Large intestine (tissue), 12 donors: ENCODE measurements at places on chromosomes 6 and 20. TPM values are rescaled to one million over a fixed set of nuclear protein-coding genes. Genes with fewer than 3 reads are reported as not detected.

CALHM4 gene
- polyA plus RNA-seq = 0.13 TPM

GRCh38 chr20:22863826-22864225, 171.3 kb upstream of the SSTR4 start:
- DNase-seq = no peak

ETV7 gene
- 9.3 TPM for polyA plus RNA-seq

PBOV1 gene
- polyA plus RNA-seq = not detected

PPP1R14C gene
- 2.9 TPM for polyA plus RNA-seq

TPX2 gene
- polyA plus RNA-seq = 21.8 TPM

PRR18 gene
- 11.3 TPM for polyA plus RNA-seq

DNA sequence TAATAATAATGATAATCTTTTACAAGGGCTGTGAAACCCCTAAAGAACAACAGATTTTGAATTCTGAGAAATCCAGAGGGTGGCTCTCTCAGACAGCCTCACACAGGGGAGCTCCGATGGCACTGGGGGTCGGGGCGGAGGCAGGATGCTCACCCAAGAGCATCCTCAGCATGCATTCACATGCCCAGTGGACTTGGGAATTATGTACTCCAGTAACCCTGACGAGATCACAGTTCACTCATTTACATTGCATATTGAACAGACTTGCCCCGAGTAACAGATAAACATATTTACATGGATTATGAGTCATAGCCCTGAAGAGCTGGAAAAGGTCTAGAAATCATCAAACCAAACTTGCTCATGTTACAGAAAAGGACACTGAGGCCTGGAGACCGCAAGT, 482.7 kb upstream of the JARID2 start:
- peak; percentile 79 for DNase-seq

DNA sequence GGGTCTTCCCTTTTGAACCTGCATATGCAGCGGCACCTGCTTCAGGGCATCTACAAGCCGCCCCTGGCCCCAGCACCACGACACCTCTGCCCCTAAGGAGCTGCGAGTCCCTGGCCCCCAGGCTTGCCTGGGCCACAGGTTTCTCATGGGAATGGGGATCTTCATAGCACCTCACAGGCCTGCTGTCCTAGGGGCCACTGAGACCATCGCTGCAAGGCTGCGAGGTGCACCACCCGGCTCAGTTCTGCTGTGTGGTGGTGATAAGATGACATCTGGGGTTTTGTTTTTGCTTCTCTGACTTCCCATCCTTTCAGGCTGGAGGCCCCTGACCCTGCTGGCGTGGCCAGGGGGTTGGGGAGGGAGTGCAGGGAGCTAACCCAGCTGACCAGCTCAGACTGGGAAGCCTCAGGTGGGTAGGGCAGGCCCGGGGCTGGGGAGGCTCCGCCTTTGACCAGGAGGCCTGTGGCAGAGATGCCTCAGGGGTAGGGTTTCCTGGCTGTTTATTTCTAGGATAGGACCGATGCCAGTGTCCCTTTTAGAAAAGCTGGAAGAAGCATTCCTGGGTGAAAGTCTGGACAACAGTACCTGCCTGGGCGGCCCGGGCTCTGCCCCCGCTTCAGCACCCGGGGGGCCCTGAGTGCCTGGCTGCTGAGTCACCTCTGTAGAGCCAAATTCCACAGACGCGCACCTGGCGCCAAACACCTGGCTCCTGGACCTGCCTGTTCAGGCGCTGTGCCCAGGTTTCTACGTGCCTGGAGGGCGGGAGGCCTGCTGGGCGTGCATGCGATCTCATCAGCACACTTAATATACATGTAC, 264.7 kb downstream of the DLL1 start:
- DNase-seq = peak; percentile 46

GRCh38 chr6:159079367-159079766, 34.6 kb upstream of the TAGAP start:
- DNase-seq = no peak

GRCh38 chr6:121925534-121926255, 473.8 kb upstream of the HSF2 start:
- no peak for DNase-seq

- DNase-seq = no peak
Measured at GRCh38 chr6:89026151-89026550, 54.4 kb upstream of the PNRC1 start.

DNA sequence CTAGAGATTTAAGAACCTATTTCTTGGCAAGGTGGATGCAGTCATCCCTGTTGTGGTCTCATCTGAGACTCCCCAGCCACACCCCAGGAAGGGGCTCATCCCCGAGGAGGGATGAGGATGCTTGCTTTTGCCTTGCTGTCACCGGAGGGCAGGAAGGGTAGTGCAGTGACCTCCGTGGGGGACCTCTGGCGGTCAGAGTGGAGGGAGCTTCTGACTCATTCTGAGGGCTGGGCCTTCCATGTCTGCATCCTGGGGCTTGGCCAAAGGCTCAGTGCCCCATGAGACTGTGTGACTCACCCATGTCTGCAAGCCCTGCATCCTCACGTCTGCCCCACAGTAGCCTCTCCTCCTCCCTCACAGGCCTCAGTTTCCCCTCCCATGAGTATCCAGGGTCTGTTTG, 38.7 kb downstream of the UQCC2 start:
- no peak for DNase-seq

- DNase-seq = no peak
Measured at GRCh38 chr20:58543274-58543673, 28.1 kb upstream of the APCDD1L start.

DNA sequence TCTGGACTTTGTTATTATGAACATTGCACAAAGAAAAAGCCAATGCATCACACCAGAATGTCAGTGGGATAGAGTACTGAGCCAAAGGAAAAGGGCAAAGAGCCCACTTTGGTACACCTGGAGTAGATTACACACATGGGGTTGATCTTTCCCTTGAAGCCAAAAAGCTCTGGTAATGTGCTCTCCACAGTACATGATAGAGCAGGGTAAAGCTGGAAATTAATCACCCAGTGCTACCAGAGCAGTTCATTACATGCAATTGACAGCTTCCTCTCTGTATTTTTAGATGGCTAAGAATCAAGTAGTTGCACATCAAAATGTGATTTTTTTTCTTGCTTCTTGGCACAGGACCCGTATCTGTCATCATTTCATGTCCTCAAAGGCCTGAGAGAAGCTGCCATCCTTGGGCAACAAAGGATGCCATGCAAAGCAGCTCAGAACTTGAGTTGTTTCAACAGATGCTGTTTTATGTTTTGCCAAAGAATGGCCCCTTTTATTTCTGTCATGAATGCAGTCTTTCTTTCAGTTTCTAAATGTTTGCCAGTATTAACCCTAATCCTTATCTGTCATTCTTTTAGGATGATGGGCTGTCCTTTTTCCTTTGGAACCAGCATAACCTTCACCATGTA, 88.1 kb downstream of the HDGFL1 start:
- DNase-seq = no peak

DNA sequence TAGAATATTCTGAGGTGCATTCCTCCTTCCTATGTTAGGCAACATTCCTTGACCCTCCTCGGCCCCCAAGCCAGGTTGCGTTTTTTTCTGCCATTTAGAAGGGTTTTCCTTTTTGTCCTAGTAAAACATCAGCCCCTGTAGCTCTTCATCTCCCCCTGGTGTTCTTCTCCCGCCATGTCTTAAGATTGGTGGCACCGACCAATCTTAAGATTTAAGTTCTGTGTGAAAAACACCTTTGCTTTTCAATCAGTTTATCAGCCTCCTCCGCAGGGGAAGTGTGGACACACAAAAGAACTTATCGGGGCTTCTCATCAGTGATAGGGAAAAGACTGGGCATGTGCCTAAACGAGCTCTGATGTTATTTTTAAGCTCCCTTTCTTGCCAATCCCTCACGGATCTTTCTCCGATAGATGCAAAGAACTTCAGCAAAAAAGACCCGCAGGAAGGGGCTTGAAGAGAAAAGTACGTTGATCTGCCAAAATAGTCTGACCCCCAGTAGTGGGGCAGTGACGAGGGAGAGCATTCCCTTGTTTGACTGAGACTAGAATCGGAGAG, 719 bp upstream of the EDN1 start:
- peak; percentile 62 for DNase-seq

GRCh38 chr20:2606507-2607006, 45.9 kb upstream of the NOP56 start:
- DNase-seq = no peak

DNA sequence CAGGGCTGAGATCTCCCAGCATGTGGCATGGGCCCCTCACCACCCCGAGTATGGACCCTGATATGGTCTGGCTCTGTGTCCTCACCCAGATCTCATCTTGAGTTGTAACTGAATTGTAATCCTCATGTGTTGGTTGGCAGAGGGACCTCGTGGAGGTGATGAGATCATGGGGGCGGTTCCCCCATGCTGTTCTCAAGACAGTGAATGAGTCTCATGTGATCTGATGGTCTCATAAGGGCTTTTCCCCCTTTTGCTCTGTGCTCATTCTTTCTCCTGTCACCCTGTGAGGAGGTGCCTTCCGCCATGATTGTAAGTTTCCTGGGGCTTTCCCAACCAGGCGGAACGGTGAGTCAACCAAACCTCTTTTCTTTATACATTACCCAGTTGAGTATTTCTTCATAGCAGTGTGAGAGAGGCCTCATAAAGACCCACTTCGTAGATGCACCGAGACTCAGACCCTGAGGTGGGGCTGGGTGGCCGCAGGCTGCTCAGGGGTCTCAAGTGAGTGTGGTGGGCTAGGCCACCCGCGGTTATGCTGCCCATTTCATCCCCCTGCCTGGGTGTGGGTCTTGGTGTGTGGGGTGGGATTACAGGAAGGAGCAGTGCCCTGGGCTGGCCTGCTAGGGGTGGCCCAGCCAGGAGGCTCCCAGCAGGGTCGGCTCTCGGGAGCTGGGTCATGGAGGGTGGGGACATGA, 26.2 kb upstream of the GATA5 start:
- DNase-seq = no peak

GRCh38 chr6:157621406-157621805, 201.6 kb upstream of the SNX9 start:
- DNase-seq = no peak

RPS21 gene
- 2,139 TPM for polyA plus RNA-seq

GRCh38 chr20:61699495-61700374, 365.9 kb downstream of the TAF4 start:
- DNase-seq = no peak

DNA sequence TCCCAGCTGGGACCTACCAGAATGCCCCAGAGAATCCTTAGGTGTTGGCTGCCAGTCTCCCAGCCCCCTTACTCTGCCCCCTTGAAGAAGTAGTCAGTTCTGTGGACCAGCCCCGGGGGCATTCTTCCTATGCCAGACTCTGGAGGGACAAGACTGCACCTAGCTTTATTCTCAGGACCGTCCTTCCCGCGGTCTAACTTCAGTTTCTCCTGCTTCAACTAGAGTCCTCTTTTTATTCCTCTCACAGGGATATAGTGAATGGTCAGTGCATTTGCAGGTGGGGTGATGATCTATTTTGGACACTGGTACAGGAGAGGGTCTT, 35.9 kb upstream of the MDFI start:
- no peak for DNase-seq

DNA sequence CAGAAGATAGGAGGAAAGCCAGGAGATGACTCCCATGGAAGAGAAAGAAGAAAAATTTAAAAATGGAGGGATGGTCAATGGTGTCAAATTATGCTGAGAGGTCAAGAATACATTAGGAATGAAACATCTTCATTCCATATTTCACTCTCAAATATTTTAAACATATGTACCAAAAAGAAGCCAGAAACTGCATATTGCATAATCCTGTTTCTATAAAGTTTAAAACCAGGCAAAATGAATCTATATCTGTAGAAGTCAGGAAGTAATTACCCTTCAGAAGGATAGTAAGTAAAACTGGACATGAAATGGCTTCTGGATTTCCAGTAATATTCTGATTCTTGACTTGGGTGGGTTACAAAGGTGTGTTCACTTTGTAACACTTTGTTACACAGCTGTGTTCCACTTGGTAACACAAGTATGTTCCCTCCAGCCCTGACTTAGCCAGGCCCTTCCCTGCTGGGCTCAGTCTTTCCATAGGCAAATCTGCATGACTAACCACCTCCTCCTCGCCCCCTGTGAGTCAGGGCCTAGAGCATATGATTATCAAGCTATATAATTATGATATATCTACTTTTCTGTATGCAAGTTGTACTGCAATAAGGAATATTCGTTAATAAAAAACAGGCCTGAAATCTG, 20.2 kb upstream of the C6orf141 start:
- no peak for DNase-seq

PAK5 gene
- 1.6 TPM for polyA plus RNA-seq

GRCh38 chr6:97778290-97779038, 495.4 kb upstream of the MMS22L start:
- DNase-seq = no peak

GMEB2 gene
- polyA plus RNA-seq = 10.5 TPM

BMP7 gene
- 3.0 TPM for polyA plus RNA-seq

SCAF8 gene
- polyA plus RNA-seq = 34.7 TPM

DNA sequence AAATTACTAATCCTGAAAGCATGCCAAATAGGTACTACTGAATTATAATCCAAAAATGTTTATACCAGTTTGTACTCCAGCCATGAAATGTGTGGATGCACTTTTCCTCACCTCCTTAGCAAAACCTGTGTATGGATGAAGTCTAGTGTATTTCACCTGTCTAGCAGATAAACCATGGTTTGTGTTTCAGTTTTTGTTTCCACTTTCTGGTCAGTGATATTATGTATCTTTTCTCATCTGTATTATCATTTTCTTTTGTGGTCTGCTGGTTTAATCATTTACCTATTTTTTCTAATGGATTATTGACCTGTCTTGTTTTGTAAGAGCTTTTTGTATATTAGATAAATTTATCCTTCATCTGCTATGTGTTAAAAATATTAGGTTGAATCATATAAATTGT, 41.0 kb upstream of the TMEM217 start:
- DNase-seq = no peak

- DNase-seq = no peak
Measured at GRCh38 chr6:147135211-147135681, 69.0 kb upstream of the STXBP5 start.

TBX18 gene
- 0.43 TPM for polyA plus RNA-seq

GRCh38 chr6:16058201-16058928, 70.5 kb upstream of the MYLIP start:
- DNase-seq = no peak

GRCh38 chr6:72580281-72580940, 41.5 kb upstream of the KCNQ5 start:
- peak; percentile 3 for DNase-seq

GRCh38 chr20:50302341-50303057, 111.9 kb downstream of the CEBPB start:
- DNase-seq = no peak
